ENCODE measurements at places on chromosomes 16 and 17. TPM values are rescaled to one million over a fixed set of nuclear protein-coding genes. Genes with fewer than 3 reads are reported as not detected.
A peak's percentile ranks its signal among the peaks of the same experiment; 100 is the strongest.

Gene NOS2
- 0.66 TPM for total RNA-seq

DNA sequence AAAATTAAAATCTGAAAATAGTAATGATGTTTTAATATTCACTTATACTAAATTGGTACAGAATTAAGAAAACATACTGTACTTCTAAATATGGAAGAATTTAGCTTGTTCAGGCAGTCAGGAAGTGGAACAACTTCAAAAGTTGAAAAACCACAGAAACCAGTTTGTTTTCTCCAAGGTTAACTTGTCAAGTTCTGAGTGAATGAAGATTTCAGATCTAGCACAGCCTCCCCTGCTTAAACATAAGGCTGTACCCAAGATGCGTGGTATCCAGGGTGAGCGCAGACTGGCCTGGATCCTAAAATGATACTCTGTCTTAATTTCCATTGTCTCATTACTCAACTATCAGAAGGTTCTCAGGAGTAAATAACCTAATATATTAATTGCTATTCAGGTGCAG is 730.7 kb upstream of the KIF2B start:
- no peak overlapping the region for H3K27ac ChIP-seq
- no peaks in the 10 kb centered on the region for H3K27me3 ChIP-seq
- no peaks in the 10 kb centered on the region for H3K4me1 ChIP-seq
- DNase-seq, result no peak
- no peaks in the 10 kb centered on the region for H3K36me3 ChIP-seq

DNA sequence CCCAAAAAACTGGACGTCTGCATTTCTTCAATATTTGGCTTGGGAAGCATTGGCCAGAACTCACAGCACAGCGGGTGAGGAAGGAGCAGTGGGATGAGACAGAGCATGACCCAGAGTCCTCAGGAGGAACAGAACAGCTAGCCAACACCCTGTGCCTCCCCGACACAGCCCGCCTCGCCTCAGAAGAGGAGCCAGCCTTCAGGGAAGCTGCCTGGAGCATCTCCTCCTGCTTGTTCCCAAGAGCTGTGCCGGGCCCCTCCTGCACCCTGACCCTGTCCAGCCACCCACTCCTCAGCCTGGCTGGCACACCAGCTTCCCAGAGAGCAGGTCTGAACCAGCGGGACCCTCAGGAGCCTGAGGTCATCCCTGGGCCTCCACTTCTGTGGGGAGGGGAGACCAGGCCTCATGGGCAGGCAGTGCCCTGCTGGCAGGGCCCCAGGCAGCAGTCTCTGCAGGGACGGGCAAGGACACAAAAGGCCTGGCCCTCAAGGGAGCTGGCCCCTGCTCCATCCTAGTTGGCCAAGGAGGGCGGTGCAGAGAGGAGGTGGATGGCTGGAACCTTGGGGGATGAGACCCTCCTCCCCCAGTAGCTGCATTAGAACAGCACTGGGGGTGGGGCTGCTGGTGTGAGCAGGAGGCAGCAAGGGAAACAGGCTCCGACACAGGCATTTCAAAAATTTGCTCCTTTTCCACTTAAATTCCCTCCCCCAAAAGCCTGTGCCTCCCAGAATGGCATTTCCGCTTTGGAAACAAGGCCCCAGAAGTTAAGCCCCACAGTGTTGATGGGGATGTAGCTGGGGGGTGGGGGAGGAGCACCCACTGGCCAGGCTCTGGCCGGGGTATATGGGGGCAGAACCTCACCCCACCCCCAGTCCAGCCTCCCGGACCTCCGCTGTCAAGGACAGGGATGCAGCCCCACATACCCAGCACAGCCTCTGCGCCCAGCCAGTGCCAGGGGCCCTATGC is 1.8 kb upstream of the BCAR1 start:
- peak overlapping the region; percentile 97 for H3K27ac ChIP-seq
- H3K36me3 ChIP-seq, result no peaks in the 10 kb centered on the region
- H3K4me1 ChIP-seq, result peaks cover 94% of the 10 kb centered on the region
- H3K27me3 ChIP-seq, result no peaks in the 10 kb centered on the region

- H3K27me3 ChIP-seq, result no peaks in the 10 kb centered on the region
- H3K4me1 ChIP-seq, result peaks cover 35% of the 10 kb centered on the region
- H3K4me3 ChIP-seq, result no peak overlapping the region
- H3K27ac ChIP-seq, result peak overlapping the region; percentile 83
Measured at GRCh38 chr17:16005636-16006035, 6.0 kb downstream of the TTC19 start.

Gene ABCC6
- total RNA-seq, result 0.28 TPM

Gene MSLN
- not detected for total RNA-seq

Gene NECAB2
- total RNA-seq, result 0.99 TPM

Gene PRDM7
- not detected for total RNA-seq

GRCh38 chr16:9159839-9160550 is 68.6 kb downstream of the HAPSTR1 start:
- no peak overlapping the region for H3K27ac ChIP-seq
- no peaks in the 10 kb centered on the region for H3K36me3 ChIP-seq
- H3K4me3 ChIP-seq, result no peak overlapping the region

Gene TEKT1
- not detected for total RNA-seq

Gene PTX4
- not detected for total RNA-seq

Gene OR2C1
- total RNA-seq, result not detected

GRCh38 chr17:17572010-17572785 is 19.3 kb downstream of the PEMT start:
- peaks cover 32% of the 10 kb centered on the region for H3K4me1 ChIP-seq
- H3K27me3 ChIP-seq, result no peaks in the 10 kb centered on the region
- DNase-seq, result no peak

- H3K4me3 ChIP-seq, result no peak overlapping the region
- H3K27ac ChIP-seq, result peak overlapping the region; percentile 89
- peaks cover 9% of the 10 kb centered on the region for H3K4me1 ChIP-seq
- peaks cover 16% of the 10 kb centered on the region for H3K27me3 ChIP-seq
- no peaks in the 10 kb centered on the region for H3K36me3 ChIP-seq
- DNase-seq, result peak; percentile 49
Measured at GRCh38 chr17:77286641-77287431, 146.1 kb downstream of the SEC14L1 start.

- H3K4me1 ChIP-seq, result peaks cover 30% of the 10 kb centered on the region
- no peak for DNase-seq
- H3K27ac ChIP-seq, result no peak overlapping the region
- H3K36me3 ChIP-seq, result peaks cover 75% of the 10 kb centered on the region
Measured at GRCh38 chr16:30079480-30079879, 3.7 kb downstream of the PPP4C start.

Gene NEUROD2
- not detected for total RNA-seq

Gene USP31
- total RNA-seq, result 19.0 TPM

- H3K27ac ChIP-seq, result no peak overlapping the region
- no peak for DNase-seq
- no peaks in the 10 kb centered on the region for H3K4me1 ChIP-seq
- peaks cover 8% of the 10 kb centered on the region for H3K27me3 ChIP-seq
Measured at GRCh38 chr17:38628441-38628840, 22.7 kb upstream of the SRCIN1 start.

Gene TP53TG3C
- total RNA-seq, result not detected

Gene ZC3H7A
- 33.6 TPM for total RNA-seq

DNA sequence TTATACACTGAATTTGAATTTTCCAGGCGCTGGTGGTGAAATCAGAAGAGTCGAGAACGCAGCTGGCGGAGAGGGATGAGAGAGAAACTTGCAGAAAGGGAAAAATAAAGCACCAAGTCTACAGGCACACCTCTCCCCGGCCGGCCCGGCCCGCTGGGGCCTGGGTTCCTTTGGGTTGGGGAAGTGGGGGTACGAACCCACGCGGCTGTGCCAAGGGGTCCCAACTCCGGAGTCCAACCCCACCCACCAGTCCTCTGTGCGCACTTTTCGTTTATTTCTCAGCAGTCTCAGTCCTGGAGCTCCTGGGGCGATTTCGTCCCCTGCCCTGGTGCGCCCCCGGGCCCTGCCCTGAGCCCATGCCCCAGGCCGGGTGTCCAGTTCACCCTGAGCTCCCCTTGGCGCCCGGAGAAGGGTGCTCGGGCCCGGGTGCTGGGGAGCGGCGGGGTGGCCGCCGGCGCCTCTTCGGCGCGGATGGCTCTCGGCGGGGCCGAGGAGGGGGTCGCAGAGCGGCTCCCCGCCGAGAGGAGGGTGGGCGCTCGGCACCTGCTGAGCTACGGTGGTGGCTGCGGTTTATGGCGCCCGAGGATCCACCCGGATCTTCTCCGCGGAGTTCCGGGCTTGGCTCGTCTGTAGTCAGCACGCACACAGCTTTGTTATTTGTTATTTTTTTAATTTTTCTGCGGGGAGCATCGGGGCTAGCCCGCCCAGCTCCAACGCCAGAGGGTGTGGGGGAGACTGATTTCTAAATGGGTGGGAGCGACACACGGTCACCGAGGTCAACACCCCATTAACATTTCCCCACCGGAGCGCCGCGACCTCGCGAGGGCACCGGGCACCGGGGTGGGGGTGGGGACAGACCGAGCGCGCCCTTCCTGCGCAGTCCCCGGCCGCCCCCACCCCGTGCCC is 15.7 kb upstream of the CBX8 start:
- H3K4me1 ChIP-seq, result peaks cover 20% of the 10 kb centered on the region

Gene NPIPA3
- total RNA-seq, result 1.7 TPM

Gene KIF19
- total RNA-seq, result 0.22 TPM

GRCh38 chr17:43897831-43898230 is 9.5 kb downstream of the MPP2 start:
- H3K27me3 ChIP-seq, result no peaks in the 10 kb centered on the region
- H3K36me3 ChIP-seq, result no peaks in the 10 kb centered on the region
- no peak overlapping the region for H3K27ac ChIP-seq

GRCh38 chr17:32701871-32702270 is 175.1 kb downstream of the MYO1D start:
- no peaks in the 10 kb centered on the region for H3K4me1 ChIP-seq
- H3K4me3 ChIP-seq, result no peak overlapping the region
- H3K36me3 ChIP-seq, result peaks cover 5% of the 10 kb centered on the region
- H3K27ac ChIP-seq, result no peak overlapping the region
- no peaks in the 10 kb centered on the region for H3K27me3 ChIP-seq

DNA sequence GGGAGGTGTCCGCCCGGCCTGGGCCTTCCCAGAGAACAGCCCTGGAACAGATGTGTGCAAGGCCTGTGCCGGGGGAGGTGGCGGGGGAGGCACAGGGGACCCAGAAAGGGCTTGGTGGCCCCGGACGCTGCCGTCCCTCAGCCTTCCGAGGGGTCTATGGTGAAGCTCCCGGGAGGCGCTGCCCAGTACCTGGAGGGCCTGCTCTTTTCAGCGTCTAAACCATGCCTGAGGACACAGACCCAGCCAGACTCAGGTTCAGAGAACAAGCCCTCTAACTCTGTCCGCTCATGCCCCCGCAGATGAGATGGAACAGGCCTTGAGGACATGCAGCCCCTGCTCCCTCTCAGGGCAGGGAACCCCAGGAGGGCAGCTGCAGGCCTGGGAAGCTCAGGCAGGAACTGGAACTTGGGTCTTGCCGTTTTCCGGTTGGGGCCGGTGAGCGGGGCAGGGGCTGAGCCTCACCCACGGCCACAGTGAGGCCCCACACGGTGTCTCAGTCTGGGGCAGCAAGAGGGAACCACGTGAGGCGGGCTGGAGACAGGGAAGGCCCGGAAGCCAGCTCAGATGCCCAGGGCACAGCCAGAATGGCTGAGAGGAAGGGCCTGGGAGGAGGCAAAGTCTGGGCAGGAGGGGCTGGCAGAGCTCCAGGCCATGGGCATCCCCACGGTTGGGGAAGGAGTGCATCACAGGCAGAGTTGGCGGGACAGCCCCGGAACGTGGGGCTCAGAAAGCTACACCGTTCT is 12.5 kb downstream of the SLC16A3 start:
- peak overlapping the region; percentile 73 for H3K27ac ChIP-seq
- no peak overlapping the region for H3K4me3 ChIP-seq
- DNase-seq, result peak; percentile 76
- H3K36me3 ChIP-seq, result peaks cover 26% of the 10 kb centered on the region
- H3K27me3 ChIP-seq, result no peaks in the 10 kb centered on the region

DNA sequence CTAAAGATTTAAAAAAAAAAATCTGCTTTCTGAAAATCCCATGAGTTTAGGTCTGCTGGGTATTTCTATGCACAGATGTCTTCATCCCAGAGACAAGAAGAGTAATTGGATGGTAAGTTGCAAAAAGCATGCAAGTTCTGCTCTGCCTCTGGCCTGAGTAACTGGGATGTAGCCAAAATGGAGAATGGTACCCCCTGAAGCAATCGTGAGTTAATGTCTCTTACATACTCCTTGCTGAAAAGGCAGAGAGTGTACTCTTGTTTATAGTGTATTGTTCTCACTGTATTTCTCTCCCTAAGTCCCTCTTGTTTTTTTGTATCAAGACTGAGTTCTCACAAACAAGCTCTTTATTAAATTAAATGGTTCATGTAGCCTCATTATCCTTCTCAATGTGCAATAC is 259.0 kb downstream of the IRX3 start:
- no peak overlapping the region for H3K27ac ChIP-seq
- H3K36me3 ChIP-seq, result no peaks in the 10 kb centered on the region
- H3K4me3 ChIP-seq, result no peak overlapping the region
- no peaks in the 10 kb centered on the region for H3K27me3 ChIP-seq
- no peak for DNase-seq

Gene GH1
- total RNA-seq, result not detected

DNA sequence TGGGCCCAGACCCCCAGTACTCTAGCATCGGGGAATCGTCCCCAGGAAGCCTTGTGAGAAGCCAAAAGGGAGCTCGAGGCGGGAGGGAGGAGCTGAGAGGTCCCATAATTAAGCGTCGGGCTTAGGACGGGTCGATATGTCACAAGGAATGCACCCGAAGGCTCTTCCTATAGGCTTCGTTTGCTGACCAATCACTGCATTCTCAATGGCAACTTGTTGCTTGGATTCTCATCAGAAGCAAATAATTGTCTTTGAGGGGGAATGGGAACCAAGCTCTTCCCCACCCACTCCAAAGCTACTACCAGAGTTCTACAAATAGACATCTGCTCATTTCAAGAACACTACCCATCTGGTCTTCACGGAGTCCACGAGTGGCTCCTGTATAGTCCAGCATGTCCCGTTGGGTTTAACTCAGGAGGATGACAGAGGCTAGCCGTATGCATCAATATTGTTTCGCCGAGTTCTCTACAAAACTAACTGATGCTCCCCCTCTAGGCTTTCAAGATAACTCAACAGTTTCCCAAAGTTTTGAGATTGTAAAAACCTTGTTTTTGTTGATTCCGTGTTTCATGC is 628 bp upstream of the BLMH start:
- DNase-seq, result no peak
- H3K4me3 ChIP-seq, result peak overlapping the region; percentile 81
- peaks cover 8% of the 10 kb centered on the region for H3K4me1 ChIP-seq
- H3K36me3 ChIP-seq, result peaks cover 25% of the 10 kb centered on the region

Gene MON1B
- 20.5 TPM for total RNA-seq

Gene YBX2
- 0.42 TPM for total RNA-seq

GRCh38 chr17:50477976-50478375 is 684 bp upstream of the RSAD1 start:
- H3K4me3 ChIP-seq, result peak overlapping the region; percentile 66
- H3K36me3 ChIP-seq, result no peaks in the 10 kb centered on the region
- peak overlapping the region; percentile 91 for H3K27ac ChIP-seq
- H3K27me3 ChIP-seq, result no peaks in the 10 kb centered on the region
- H3K4me1 ChIP-seq, result peaks cover 29% of the 10 kb centered on the region

Gene TBX4
- not detected for total RNA-seq

Gene CARD14
- not detected for total RNA-seq

DNA sequence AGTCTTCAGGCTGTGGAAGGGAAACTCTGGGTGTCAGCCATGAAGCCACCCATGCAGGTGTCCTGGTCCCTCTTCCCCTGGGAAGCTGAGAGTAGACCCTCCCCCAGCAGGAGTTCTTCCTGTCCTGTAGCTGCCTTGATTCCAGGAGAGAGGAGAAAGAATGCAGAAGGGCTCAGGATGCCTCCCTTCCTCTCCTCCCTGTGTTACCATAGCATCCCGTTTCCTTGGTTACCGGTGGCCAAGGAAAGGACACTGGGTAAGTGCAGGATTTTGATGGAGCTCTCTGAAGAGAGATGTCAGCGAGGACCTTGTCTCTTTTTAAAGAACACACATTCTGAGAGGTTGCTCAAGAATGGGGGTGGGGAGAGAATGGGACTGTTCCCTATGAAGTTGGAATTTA is 304.1 kb upstream of the N4BP1 start:
- no peaks in the 10 kb centered on the region for H3K4me1 ChIP-seq
- H3K36me3 ChIP-seq, result no peaks in the 10 kb centered on the region
- H3K27me3 ChIP-seq, result no peaks in the 10 kb centered on the region
- no peak for DNase-seq
